ENCODE measurements at places on chromosomes 1 and 21.

GRCh38 chr1:78577257-78578100 is 42.8 kb upstream of the IFI44L start:
- DNase-seq, result no peak

DNA sequence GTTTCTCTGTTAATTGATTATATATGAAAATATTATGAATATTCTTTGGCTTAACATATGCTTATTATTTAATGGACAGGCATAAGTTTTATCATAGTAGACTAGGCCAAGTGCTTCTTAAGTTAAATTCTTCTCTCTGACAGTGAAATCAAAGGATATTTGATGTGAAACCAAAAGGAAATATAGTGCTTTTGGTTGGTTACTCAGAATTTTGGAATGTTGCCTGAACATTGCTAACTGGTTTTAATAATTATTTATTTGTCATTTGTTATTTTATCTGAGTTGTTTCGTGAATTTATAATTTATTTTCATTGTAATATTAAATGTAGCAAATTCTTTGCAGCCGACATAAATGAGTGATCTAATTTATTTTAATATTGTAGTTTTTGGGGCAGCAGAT is 18.3 kb downstream of the HOOK1 start:
- no peak for DNase-seq

GRCh38 chr1:39332291-39332690 is 127.8 kb downstream of the MACF1 start:
- DNase-seq, result no peak

DNA sequence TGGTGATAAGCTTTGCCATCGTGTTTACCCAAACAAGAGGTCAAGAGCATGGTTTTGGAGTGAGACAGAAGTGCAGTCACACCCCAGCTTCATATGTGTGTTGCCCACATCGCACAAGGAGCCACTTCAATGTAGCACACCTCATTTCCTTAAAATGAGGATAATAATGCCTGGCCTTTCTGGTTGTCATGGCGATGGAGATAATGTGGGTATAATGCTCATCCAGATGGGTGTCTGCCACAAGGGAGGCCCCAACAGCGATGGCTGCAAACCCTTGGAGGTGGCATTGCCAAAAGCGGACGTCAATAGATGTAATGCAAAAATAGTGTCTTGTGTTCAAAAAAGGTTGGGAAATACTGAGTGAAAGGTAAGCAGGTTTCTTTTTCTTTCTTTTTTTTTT is 83.1 kb upstream of the AJAP1 start:
- DNase-seq, result no peak

DNA sequence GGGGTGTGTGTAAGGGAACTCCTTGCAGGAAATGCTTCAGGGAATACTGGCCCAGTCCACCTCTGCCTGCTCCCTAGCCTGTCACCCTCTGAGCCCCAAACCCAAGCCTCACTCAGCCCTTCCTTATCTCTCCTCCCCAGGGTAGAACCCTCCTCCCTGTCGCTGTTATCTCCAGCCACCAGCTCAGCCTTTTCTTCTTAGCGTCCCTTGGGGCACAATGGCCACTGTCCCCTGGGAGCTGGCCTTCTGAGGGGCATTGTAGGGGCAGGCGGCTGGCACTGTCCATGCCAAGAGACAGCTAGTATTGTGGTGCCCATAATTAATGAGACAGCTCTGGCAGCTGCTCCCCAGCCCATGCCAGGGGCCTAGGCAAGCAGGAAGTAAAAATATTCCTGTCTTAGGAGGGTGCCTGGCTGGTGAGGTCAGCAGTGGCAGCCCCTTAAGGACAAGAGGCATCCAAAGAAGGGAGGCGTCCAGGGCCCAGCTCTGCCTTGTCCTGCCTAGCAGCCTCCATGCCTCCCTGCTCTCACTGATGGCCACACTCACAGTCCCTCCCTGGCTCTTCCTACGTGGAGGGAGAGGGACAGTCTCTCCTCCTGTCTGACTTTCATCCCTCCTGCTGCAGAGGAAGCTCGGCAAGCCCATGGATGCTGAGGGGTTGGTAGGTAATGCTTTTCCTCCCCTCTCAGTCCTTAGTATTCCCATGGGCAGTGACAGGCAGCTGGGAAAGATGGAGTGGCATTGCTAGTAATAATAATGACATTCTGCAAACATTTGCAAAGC is 37.5 kb downstream of the KCNQ4 start:
- no peak for DNase-seq

GRCh38 chr1:53127546-53127945 is 14.9 kb downstream of the SLC1A7 start:
- DNase-seq, result no peak

DNA sequence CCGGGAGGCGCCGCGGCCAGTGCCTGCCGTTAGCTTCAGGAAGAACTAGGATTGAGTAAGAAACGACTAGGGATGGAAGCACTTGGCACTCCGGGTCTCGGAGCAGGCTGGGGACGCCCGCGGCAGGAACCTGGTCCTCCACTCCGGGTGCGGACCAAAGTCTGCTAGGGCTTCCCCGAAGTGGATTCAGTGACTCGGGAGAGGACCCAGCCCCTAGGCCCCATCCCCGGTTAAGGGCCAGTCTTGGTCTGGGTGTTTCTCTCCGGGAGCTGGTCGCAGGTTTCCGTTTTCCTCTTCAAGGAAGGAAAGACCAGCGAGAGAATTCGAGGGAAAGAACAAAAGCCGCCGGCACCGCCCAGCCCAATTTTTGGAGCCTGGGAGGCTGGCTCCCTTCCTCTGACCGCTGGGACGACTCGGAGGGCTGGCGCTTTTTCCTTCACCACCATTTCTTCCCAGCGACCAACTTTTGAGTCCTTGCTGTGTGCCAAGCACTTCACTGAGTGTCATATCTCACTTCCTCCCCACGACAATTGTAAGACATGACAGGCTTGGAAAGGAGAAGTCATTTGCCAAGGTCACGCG is 16.8 kb upstream of the STMN1 start:
- DNase-seq, result no peak

- no peak for DNase-seq
These were observed 92.9 kb upstream of the FGGY start for GRCh38 chr1:59204001-59204400.

GRCh38 chr1:174399211-174399610 is 48.6 kb upstream of the GPR52 start:
- no peak for DNase-seq

- DNase-seq, result no peak
These were observed 145.5 kb upstream of the IRF2BP2 start for GRCh38 chr1:234755449-234755863.

DNA sequence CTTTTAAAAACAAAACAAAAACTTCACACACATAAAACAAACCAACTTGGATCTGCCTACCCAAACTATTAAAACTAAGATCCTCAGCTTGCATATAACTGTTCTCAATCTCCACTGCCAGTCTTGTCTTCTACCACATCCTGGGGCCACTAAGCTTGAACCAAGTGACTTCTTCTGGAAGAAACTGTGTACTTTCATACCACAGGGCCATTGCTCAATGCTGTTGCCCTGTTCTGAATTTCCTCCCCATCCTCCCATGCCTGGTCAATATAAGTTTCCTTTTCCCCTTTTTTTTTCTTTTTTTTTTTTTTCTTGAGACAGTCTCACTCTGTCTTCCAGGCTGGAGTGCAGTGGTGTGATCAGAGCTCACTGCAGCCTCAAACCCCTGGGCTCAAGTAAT is 109.9 kb downstream of the KIAA0319L start:
- DNase-seq, result no peak

DNA sequence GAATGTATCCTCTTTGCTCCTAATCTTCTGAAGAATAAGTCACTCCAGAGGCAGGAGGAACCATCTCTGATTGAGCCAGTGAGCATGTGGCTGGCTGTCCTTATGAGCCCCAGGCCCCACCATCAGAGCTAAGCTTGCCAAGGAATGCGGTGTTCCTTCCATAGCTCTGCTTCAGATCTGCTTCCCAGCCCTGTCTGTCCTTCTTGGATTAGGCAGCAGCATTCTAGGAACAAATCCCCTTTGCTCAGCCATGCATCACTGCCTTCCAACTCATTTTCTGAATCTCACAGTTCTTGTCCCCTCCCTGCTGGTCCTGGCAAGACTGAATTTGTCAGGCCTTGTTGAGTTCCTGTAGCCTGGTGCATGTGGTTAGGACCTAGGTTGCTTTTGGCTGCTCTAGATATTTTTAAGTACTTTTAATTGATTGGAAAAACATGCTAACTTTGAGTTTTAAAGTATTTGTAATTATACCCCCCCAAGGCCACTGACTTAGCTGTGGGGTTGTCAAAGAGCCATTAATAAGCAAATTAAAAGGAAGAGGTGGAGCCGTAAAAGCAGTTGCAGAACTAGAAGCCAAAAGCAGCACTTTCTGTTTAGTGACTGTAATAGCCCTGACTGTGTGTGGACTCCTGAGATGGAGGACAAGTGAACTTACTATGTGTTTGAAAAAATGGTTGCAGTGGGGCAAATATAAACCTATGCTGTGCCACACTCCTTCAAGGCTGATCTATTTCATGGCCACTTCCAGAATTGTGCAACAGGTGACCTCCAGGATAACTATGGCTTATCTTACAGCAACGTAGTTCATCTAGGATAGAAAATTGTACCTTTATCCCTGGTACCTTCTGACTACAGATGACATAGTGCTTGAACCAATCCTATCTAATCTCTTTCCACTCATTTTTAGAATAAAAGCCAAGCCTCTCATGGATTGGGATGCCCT is 61.3 kb upstream of the BACH1 start:
- DNase-seq, result no peak

DNA sequence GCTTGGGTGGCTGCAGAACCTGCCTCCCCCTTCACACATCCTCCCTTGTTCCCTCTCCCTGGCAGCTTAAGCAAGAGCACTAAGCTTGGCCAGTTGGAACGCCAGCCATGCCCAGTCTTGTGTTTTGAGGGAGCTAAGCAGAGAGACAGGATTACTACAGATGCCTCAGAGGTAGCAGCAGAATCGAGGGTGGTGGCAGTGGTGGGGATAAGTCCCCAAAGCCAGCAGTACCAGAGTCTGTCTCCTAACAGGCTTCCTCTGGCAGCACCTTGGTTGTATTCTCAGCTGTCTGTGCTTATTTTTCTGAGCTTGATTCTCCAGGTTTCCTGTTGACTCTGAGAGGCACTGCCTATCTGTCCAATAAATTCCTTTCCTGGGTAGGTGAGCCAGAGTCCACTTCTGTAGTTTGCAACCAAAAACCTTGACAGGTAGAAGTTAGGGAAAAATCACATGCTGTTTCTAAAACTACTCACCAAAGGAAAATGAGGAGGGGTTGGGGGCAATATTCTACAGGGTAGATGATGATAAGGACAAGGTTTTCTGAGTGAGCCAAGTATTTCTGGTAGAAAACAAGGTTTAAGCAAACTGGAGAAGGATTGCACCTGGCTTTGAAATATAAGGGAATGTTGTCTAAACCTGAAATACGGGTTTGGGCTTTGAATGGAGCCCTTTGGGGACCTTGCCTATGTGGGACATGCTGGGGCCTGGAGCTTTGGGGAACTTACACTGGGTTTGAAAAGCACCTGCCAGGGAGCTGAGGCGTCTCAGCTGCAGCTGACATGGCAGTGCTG is 100.8 kb downstream of the PBX1 start:
- no peak for DNase-seq

GRCh38 chr1:235416662-235417049 is 49.4 kb downstream of the TBCE start:
- DNase-seq, result no peak

DNA sequence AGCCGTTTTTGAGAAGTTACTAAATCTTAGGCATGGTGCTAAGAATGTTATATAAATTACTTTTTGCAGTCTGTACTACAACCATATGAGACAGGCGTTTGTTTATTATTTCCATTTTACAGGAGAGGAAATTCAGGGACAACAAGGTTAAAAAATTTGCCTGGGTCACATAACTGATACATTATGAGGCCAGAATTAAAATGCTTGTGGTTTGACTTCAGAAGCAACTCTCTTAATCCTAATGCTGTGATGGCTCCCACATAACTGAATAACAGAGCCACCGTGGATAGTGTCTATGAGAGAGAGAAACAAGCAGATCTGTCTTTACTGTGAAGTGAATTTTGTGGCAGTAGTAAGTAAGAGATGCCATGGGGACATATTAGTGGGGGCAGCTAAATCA is 184.9 kb downstream of the NCAM2 start:
- no peak for DNase-seq

DNA sequence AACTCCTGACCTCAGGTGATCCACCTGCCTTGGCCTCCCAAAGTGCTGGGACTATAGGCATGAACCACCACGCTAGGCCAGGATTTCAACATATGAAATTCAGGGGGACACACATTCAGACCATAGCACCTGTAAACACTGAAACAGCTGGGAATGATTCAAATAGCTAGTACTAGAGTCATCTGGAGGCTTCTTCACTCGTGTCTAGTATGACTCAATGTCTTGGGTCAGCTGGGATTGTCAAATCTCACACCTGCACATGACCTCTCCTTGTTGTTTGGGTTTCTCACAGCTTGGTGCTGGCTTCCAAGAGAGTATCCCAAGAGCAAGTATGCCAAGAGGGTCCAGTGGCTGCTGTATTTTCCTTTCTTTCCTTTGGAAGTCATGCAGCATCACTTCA is 75.1 kb downstream of the PGM1 start:
- no peak for DNase-seq

DNA sequence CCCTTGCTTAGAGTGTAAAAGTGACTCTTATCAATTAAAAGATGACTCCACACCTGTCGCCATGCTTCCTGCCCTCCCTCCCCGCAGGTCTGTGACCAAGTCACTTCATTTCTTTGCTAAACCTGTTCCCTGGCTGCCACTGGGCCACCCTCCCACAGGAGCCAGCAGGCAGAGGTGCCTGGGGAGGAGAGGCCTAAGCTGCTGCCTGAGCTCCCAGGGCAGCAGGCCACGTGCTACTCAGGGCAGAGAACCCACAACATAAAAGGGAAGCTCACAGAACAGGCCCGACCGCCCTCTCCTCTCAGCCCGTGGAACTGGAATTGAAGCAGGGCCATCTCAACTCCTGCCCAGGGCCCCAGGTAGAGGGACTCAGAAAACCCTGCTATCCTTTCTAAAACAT is 4.9 kb downstream of the C1orf198 start:
- DNase-seq, result no peak

DNA sequence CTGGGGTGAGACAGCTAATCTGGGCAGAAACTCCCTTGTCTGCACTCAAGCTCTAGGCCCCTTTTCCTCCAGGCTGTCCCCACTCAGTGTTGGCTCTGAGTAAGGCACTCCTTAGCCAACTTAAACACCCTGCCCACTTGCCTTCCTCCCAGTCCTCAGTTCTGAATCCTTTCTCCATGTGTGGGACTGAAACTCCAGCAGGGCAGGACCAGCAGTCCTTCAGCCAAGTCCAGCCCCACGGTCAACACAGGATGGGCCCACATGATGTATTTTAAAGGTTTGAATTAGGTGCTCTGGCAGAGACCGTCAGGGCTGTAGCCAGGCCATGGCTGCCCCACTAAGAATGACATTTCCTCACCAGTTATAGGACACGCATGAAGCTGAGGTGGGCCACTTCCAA is 107.8 kb downstream of the EDEM3 start:
- no peak for DNase-seq

GRCh38 chr1:30754684-30755171 is 2.8 kb downstream of the LAPTM5 start:
- DNase-seq, result no peak
